ENCODE measurements at places on chromosomes 4 and X.
A peak's percentile ranks its signal among the peaks of the same experiment; 100 is the strongest.

DNA sequence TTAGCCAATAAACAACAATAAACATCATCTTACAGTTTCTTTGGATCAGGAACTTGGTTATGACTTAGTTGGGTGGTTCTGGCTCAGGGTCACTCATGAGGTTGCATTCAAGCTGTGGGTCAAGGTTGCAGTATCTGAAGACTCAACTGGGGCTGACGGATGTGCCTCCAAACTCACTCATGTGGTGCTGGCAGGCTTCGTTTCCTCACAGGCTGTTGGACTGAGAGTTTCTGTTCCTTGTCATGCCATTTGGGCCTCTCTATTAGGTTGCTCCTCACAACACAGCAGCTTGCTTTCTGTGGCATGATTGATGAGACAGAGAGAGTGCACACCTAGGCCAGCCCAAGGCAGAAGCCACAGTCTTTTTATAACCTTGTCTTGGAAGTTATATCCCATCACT lies 20.7 kb downstream of the FRMPD3 start:
- no peak overlapping the region for H3K27ac ChIP-seq
- peaks cover 55% of the 10 kb centered on the region for H3K27me3 ChIP-seq
- no peak for DNase-seq
- H3K4me3 ChIP-seq, result no peak overlapping the region
- H3K36me3 ChIP-seq, result no peaks in the 10 kb centered on the region

DNA sequence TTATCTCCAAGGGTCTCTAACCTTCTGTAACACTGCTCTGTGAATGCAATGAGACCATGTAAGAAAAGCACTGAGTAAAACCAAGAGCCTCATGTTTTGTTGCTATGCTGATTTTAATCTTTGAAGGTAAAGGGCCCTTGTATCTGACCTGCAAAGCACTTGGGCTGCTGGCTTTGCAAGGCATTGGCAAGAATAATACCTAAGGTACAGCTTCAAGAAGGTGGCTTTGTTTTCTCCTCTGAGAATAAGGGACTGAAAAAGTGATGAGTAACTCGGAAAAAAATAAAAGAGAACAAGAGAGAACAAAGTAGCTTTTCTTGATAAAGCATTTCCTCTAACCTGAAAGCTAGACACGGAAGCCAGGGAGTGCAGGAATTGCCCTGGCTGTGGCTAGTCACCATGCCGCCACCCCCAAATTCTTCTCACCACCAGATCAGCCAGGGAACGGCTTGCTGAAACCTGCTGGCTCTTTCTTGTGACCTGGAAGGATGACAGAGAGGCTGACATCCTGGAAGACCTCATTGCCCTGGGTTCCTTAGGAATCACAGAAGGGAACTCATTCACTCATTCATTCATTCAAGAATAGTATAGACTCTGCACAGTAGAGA lies 41.8 kb upstream of the HS3ST1 start:
- H3K4me3 ChIP-seq, result no peak overlapping the region
- DNase-seq, result peak; percentile 47

- H3K27ac ChIP-seq, result no peak overlapping the region
- H3K4me3 ChIP-seq, result no peak overlapping the region
- H3K27me3 ChIP-seq, result no peaks in the 10 kb centered on the region
- no peaks in the 10 kb centered on the region for H3K4me1 ChIP-seq
- no peak for DNase-seq
- no peaks in the 10 kb centered on the region for H3K36me3 ChIP-seq
Measured at GRCh38 chrX:123873956-123874355, 14.1 kb downstream of the XIAP start.

- no peaks in the 10 kb centered on the region for H3K4me1 ChIP-seq
- H3K36me3 ChIP-seq, result no peaks in the 10 kb centered on the region
- DNase-seq, result no peak
- H3K4me3 ChIP-seq, result no peak overlapping the region
Measured at GRCh38 chrX:47091149-47091775, 13.0 kb downstream of the RGN start.
